ENCODE measurements at places on chromosomes 2 and 18. TPM values are rescaled to one million over a fixed set of nuclear protein-coding genes. Genes with fewer than 3 reads are reported as not detected.

CHRNG gene
- polyA plus RNA-seq = not detected

CDH7 gene
- polyA plus RNA-seq = not detected

POU3F3 gene
- polyA plus RNA-seq = not detected

COLEC11 gene
- not detected for polyA plus RNA-seq

GREB1L gene
- not detected for polyA plus RNA-seq

TTN gene
- polyA plus RNA-seq = 2.2 TPM

CTLA4 gene
- polyA plus RNA-seq = not detected

ATG16L1 gene
- 14.1 TPM for polyA plus RNA-seq

NGEF gene
- polyA plus RNA-seq = not detected

FBXO11 gene
- polyA plus RNA-seq = 14.1 TPM

CABYR gene
- 6.5 TPM for polyA plus RNA-seq

MBOAT2 gene
- not detected for polyA plus RNA-seq

RTP5 gene
- polyA plus RNA-seq = not detected

TUBA4B gene
- not detected for polyA plus RNA-seq

MGAT4A gene
- polyA plus RNA-seq = 26.7 TPM

MYL1 gene
- not detected for polyA plus RNA-seq

ZAP70 gene
- polyA plus RNA-seq = 1.9 TPM

KCNJ13 gene
- polyA plus RNA-seq = 0.71 TPM

LCT gene
- polyA plus RNA-seq = not detected

NAT8 gene
- not detected for polyA plus RNA-seq

GPR39 gene
- not detected for polyA plus RNA-seq

POLR1B gene
- 19.2 TPM for polyA plus RNA-seq

AGXT gene
- polyA plus RNA-seq = not detected
